Smooth muscle cell of the pulmonary artery (primary cell): ENCODE measurements at places on chromosomes 7 and 10. TPM values are rescaled to one million over a fixed set of nuclear protein-coding genes. Genes with fewer than 3 reads are reported as not detected.

AFAP1L2 gene
- 0.17 and 1.2 TPM in 2 replicates for total RNA-seq

ACSM6 gene
- total RNA-seq, result not detected in 2 replicates

NODAL gene
- total RNA-seq, result not detected in 2 replicates

AKAP9 gene
- 33.9 and 41.4 TPM in 2 replicates for total RNA-seq

CYP2C18 gene
- not detected in 2 replicates for total RNA-seq

SPDYE1 gene
- not detected in 2 replicates for total RNA-seq

PTPN20 gene
- total RNA-seq, result 3.8 and 4.5 TPM in 2 replicates

CFAP69 gene
- total RNA-seq, result 10.6 and 13.4 TPM in 2 replicates

SLC26A4 gene
- total RNA-seq, result 0.56 and 1.2 TPM in 2 replicates

CRTAC1 gene
- 0.07 and 0.50 TPM in 2 replicates for total RNA-seq

CHAT gene
- total RNA-seq, result not detected in 2 replicates

CADPS2 gene
- total RNA-seq, result 14.4 and 18.3 TPM in 2 replicates

IGFBP3 gene
- 1,159 and 1,274 TPM in 2 replicates for total RNA-seq

PMPCB gene
- 44.3 and 59.2 TPM in 2 replicates for total RNA-seq

TM9SF3 gene
- total RNA-seq, result 103 and 145 TPM in 2 replicates

PLEKHS1 gene
- total RNA-seq, result not detected in 2 replicates

STEAP1 gene
- total RNA-seq, result 48.2 and 62.2 TPM in 2 replicates

PKD1L1 gene
- total RNA-seq, result 0.07 TPM in 2 replicates

PSAP gene
- 1,716 and 2,333 TPM in 2 replicates for total RNA-seq

PLPP4 gene
- total RNA-seq, result 1.2 and 4.3 TPM in 2 replicates

SDHAF3 gene
- total RNA-seq, result 4.0 and 4.3 TPM in 2 replicates

CPA2 gene
- not detected in 2 replicates for total RNA-seq

UCN3 gene
- not detected in 2 replicates for total RNA-seq

AGBL3 gene
- 0.66 and 0.91 TPM in 2 replicates for total RNA-seq

SP4 gene
- 4.8 and 6.8 TPM in 2 replicates for total RNA-seq

GRB10 gene
- total RNA-seq, result 57.1 and 63.6 TPM in 2 replicates

OR13A1 gene
- total RNA-seq, result not detected in 2 replicates
